ENCODE measurements at places on chromosomes 3 and 15.

DNA sequence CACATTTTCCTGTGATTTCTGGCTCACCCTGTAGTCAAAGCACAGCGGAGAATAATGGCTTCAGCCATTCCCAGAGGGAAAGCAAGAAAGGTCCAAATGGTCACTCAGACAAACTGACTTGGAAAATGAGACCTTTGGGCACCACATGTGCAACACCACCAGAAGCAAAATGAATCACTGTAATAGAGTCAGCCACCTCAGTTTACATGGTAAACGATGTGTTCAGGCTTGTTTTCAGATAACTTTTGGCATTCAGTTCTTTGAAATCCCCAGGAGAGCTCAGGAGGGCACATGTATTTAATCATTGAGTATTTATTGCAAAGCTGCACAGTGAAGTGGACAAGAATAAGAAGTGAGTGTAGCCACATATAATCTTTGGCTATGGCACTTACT lies 38.4 kb upstream of the ALCAM start:
- no peak for DNase-seq

- no peak for DNase-seq
Observed at GRCh38 chr3:111311709-111312235, 230.2 kb upstream of the CD96 start.

DNA sequence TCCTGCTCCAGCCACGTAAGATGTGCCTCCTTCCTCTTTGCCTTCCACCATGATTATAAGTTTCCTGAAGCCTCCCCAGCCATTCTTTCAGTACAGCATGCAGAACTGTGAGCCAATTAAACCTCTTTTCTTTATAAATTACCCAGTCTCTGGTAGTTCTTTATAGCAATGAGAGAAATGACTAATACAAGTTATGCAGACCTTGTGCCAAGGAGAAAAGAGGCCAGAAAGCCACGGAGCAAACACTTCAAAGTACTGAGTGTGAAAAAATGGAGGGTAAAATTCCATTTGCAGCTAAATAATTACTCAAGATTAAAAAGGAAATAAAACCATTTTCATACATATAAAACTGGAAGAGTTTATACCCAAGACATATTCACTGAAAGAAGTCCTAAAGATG lies 213.6 kb upstream of the LINGO1 start:
- no peak for DNase-seq

DNA sequence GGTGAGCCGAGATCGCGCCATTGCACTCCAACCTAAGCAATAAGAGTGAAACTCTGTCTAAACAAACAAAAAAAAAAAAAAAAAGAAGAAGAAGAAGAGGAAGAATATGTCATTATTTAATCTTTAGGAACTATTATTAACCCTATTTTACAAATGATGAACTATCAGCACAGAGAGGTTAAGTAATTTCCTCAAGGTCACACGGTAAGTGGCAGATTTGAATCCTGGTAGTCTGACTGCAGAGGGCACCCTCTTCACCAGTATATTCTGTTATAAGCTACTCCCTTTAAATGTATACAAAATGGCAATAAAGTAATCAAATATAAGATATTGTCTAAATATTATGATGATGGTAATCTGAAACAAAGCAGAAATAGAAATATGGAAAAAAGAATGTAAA lies 77.4 kb upstream of the HERC1 start:
- no peak for DNase-seq

DNA sequence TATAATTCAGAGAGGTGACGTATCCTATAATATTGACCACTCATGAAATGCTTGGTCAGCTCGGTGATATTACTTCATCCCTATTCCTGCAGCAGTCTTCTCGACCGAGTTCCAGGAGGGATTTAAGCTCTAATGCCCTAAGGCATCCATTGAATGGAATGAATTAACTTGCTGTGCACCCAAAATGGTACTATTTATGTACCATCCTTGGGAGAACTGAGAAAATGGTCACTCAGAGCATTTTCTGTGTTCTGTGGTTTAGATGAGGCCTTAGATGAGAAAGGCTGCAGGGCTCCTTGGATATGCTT lies 638 bp downstream of the BLOC1S6 start:
- DNase-seq = no peak

GRCh38 chr3:31157893-31158620 lies 263.6 kb upstream of the GADL1 start:
- DNase-seq = no peak

DNA sequence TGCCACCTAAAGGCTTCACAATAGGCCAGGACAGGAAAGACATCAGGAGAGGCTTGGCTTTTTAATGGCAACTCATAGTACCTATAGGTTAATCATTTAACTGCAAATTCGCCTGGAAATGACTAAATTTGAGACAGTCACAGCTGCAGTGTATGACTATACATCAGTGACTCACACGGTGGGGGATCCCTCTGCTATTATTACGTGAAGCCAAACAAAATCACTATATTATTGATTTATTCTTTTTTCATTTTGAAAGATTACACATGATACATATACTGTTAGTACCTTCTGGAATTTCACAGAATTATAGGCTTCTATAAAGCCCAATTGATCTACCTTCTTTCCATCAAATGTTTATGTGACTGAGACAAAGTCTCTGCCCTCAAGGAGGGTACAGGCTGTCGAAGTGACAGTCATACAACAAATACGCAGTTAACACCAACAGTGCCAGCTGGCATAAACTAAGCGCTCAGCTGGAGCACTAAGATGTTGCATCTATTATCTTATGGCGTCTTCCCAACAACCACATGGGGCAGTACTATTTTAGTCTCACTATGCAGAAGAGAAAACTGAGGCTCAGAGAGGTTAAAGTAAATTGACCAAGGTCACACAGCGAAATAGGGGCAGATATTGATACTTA lies 82.0 kb upstream of the LMOD3 start:
- no peak for DNase-seq

DNA sequence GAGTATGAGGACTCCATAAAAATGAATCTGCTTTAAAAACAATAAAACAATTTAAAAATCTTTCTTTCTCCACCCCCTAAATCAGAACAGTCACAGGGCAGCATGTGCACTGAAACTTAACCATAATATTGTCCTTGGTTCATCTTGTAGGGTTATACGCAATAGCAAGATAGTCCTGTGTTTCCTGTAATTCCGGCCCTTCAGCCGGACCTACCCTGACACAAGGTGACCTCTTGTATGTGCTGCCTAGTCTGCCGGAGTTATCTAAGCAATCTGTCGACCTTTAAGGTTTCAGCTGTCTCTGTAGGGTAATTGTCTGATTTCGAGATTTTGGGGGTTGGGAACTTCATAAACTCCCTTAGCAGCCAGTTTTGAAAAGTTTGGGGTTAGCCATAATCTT lies 99.9 kb downstream of the DHX36 start:
- DNase-seq = no peak

GRCh38 chr15:51484781-51485180 lies 137.8 kb downstream of the DMXL2 start:
- no peak for DNase-seq

DNA sequence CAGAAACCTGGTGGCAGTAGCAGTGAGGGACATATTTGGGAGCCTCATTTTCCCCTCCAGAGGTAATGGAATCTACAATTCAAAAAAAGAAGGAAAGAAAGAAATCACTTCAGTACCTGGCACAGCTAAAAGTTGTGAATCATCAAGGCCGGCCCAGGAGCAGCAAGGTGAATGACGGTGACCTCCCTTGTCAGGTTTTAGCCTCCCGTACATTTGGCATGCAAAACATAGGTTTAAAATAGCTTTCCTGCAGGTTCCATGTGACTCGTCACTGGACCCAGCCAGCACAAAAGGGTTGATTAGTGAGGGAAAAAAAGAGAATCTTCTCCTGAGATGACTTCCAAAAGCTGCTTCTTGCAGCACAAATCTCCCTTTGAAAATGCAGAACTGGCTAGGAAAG lies 394.2 kb downstream of the LSAMP start:
- DNase-seq = no peak

- no peak for DNase-seq
Observed at GRCh38 chr3:130242850-130243569, 102.5 kb upstream of the COL6A5 start.

- DNase-seq = no peak
Observed at GRCh38 chr15:84645496-84645895, 8.6 kb downstream of the WDR73 start.

- DNase-seq = no peak
Observed at GRCh38 chr15:101171954-101172353, 79.9 kb downstream of the CHSY1 start.

DNA sequence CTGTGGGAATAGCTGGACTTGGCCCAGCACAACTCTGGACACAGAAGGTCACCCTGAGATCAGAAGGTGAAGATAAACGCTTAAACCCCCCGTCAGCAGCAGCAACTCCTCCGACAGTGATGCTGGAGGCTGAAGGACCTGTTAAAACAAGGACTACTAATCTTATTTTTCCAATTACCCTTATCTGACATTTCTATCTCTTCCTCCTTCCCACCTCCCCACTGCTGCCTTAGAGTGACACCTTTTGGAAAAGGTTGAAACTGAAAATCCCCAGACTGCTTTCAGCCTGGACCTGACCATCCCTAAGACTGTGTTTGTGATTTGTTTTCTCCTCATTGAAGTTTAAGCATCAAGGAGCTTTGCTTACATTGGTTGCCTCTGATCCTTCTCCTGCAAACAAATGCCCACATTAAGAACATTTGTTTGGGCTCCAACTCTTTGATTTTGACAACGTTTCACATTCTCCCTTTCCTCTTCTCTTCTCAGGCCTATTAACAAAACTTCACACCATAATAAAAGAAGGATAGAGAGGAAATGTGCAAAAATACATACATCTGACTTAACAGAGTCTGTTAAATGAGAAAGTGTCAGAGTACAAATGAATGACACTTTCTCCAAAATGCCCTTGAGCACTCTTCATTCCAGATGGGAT lies 410.6 kb upstream of the WNT5A start:
- no peak for DNase-seq
